Suprapubic skin (tissue), 4 donors: ENCODE measurements at places on chromosomes 13 and 19. TPM values are rescaled to one million over a fixed set of nuclear protein-coding genes. Genes with fewer than 3 reads are reported as not detected.

PSG2 gene
- total RNA-seq = not detected

ABCA7 gene
- 61.1 TPM for total RNA-seq

GNA15 gene
- total RNA-seq = 99.7 TPM

RCBTB1 gene
- 10.8 TPM for total RNA-seq

JAK3 gene
- total RNA-seq = 1.4 TPM

PSMC4 gene
- total RNA-seq = 53.8 TPM

APC2 gene
- not detected for total RNA-seq

TUBA3C gene
- not detected for total RNA-seq
